ENCODE measurements at places on chromosomes 6 and 20. TPM values are rescaled to one million over a fixed set of nuclear protein-coding genes. Genes with fewer than 3 reads are reported as not detected.
A peak's percentile ranks its signal among the peaks of the same experiment; 100 is the strongest.

DNA sequence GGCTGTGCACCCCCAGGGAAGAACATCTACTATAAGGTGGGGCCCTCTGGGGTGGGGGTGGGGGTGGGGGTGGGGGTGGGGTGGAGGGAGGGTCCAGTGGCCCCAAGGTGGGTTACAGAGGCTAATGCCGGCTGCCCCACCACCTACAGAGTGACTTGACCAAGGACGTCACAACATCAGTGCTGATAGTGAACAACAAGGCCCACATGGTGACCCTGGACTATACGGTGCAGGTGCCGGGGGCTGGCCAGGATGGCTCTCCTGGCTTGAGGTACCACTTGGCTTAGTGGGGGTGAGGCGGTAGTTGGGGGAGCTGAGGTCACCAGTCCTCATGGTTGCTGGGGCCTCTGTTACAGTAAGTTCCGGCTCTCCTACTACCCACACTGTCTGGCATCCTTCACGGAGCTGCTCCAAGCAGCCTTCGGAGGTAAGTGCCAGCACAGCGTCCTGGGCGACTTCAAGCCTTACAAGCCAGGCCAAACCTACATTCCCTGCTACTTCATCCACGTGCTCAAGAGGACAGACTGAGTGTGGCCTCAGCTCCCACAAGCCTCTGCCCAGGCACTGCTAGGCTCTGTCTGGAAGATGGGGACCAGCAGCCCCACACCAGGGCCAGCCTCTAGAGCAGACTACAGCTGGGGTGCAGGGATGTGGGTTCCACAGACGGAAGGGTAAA is 2.8 kb downstream of the GNMT start:
- DNase-seq: peak; percentile 11

DNA sequence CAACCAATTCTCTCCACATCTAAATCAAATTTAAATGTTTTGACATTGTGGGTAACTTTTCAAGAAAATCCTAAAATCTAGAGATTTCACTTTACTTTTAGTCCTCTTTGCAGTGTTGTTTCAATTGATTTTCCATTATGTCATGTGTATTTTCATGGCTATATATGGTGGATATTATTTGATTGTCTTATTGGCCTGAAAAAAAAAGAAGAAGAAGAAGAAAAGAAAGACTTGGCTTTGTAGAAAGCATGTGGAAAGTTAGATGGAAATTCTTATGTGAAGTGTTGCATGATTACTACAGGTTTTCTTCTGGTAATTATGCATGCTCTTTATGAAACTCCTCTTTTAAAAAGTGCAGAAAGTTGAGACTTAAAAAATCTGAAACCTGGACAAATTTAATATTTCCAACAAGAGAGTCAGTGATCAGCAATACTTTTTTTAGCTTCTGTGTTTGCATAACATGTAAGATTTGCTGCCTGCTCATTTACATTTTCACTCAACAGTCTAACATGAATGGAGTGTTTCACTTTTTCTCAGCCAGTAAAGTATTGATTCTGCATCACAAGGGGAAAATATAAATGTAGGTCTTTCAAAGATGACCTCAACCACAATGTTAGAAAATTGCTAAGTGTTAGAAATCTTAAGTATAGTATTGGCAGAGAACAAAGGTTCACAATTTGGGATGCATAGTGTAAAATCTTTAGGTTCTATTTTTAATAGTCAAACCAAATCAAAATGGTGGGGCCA is 438.7 kb downstream of the BCKDHB start:
- no peak for DNase-seq

- DNase-seq: peak; percentile 44
Observed at GRCh38 chr6:6661684-6662083, 73.2 kb downstream of the LY86 start.

DNA sequence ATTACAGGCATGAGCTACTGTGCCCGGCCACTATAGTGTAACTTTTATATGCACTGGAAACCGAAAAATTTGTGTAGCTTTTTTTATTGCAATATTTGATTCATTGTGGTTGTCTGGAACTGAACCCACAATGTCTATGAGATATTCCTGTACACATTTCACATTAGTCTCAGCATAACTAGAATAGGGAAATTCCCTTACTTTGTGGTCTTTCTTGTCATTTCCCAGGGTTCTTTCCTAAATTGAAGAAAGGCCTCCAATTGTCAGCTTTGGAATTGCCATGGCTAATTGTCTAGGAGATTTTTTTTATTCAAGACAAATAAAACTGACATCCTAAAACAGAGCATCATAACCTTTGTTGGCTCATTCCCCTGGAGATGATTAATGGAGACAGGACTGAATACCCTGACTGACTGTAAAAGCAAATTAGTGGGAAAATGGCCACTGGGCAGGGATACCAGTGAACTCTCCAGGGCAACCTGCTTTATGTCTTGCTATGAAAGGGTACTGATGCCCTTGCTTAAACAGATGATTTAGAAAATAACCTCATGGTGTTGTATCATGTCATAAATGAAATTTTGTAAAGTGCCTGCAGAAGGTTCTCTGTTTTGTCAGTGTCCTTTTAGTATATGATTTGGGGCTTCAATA is 576.9 kb downstream of the RFPL4B start:
- DNase-seq: no peak

- DNase-seq: peak; percentile 25
Observed at GRCh38 chr20:41365777-41366545, 657 bp downstream of the EMILIN3 start.

- no peak for DNase-seq
Observed at GRCh38 chr6:106546691-106547414, 82.4 kb downstream of the RTN4IP1 start.

GRCh38 chr20:58889334-58889760 is 36.8 kb downstream of the GNAS start:
- no peak for DNase-seq

- DNase-seq: no peak
Observed at GRCh38 chr6:142857796-142858555, 87.0 kb downstream of the HIVEP2 start.

GRCh38 chr6:81751388-81752083 is 945 bp downstream of the TENT5A start:
- DNase-seq: peak; percentile 45

- DNase-seq: no peak
Observed at GRCh38 chr6:90253631-90254030, 43.0 kb downstream of the BACH2 start.

DNA sequence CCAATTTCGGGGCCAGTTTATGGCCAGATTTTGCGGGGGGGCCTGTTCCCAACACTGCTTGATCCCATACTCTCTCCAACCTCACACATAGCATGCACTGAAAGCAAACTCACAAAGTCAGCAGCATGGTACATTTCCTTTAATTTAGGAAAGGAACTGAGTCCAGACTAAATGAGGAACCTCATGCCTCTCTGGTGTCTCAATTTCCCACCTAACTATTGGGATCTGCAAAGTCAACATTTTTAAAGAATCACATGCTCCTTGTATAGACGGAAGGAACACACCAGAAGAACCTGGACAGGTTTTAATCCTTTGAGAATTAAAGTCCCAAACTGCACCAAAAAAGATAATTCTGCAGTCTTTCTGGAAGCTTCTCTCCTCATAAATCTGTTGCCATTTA is 33.3 kb downstream of the FAM50B start:
- no peak for DNase-seq

- DNase-seq: no peak
Observed at GRCh38 chr6:22880686-22881433, 311.5 kb downstream of the HDGFL1 start.

GRCh38 chr6:139841794-139842215 is 467.4 kb upstream of the CITED2 start:
- no peak for DNase-seq

- DNase-seq: no peak
Observed at GRCh38 chr6:159788753-159789376, 537 bp downstream of the TCP1 start.

GRCh38 chr20:50276119-50277063 is 85.8 kb downstream of the CEBPB start:
- no peak for DNase-seq

DNA sequence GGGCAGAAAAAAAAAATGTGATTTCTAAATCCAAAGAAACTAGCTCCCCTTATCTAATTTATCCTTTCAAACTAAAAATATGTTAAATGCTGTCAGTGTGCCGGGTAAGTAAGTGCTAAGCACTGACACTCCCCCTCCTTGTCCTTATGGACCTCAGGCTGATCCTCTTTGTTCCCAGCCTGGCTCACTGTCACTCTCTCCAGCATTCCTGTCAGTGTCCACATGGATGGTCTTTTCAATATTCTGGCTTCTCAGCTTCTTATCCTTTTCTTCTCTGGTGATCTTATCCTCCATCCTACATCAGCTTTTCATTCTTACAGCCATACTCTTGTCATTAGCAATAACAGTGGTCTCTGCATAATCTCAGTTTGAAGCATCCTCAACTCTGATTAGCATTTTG is 55.0 kb downstream of the BCKDHB start:
- no peak for DNase-seq

GRCh38 chr20:11624704-11625103 is 293.0 kb upstream of the BTBD3 start:
- DNase-seq: no peak

DNA sequence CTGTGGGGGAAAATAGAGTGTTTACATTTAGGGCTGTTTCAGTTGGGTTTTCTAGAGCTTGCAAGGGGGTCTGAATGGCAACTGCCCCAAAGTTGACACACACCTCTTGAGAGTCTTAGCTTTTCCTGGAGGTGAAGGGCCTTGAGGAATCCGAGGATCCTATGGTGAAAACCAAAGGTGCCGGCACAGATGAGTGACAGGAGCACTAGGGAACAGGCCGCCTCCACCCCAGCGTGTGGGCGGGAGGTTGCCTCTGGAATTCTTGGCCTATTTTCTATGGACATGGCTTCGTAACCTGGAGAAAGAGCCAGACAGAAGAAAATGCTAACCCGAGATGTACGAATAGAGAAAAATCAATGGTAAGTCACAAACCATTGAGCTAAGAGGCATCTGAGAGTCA is 283.2 kb upstream of the FOXQ1 start:
- DNase-seq: no peak

DNA sequence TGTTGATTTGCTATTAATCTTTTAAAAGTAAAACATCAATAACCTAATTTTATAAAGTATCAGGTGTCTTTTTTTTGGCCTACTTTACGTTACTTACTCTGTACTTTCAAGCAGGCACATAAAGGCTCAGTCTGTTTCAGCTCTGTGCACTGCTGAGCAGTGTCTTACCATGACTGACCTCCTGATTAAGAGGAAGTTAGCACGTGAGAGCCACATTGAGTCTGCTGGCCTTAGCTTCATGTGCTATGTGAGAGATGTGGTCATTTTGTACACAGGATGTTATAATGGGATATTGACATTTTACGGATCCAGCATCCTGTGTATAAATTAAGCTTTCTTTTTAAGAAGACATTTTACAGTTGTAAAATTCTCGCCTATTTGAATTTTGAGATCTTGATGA is 31.9 kb downstream of the ARID1B start:
- DNase-seq: no peak

DNA sequence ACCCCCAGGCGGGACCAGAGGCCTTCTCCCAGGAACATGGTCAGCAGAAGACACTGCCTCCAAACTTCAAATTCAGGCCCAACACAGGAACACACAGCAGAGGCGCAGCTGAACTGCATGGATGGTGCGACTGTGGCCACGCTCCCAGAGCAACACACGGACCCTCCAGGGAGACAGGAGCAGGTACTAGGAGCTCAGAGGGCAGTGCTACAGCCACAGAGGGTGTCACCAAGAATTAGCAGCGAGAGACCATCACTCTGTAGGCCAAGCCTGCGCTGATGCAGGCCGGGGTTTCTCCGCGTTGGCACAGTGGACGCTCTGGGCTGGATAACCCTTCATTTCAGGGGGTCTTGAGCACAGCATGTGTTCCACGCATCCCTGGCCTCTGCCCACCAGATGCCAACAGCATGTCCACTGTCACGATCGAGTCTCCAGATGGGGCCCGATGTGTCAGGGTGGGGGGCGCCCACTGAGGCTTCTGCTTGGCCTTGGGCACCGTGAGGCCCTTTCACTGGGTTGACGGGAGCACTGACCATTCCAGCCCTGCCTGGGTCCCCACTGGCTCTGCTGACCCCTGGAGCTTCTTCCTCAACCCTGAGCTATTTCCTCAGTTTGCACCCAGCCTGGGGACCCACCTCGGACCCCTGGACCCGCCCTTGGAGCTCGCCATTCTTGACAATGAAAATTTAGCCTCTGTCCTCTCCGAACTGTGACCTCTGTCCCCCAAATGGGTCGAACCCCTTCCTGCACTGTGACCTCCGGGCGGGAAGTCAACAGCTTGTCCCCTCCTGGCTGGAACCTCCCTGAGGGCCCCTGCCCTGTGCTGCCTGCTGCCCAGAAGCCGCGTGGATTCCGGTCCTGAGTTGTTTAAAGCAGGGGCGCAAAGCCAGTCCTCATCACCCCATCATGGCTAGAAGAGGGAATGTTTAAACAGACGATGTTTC is 239.4 kb downstream of the DLL1 start:
- no peak for DNase-seq

- no peak for DNase-seq
Observed at GRCh38 chr20:50197463-50198179, 7.0 kb downstream of the CEBPB start.

- DNase-seq: no peak
Observed at GRCh38 chr6:24719125-24719971, at the start of gene C6orf62. Gene C6orf62, minus strand, starts transcription at chr6:24719154. Its CDS starts 486 bp downstream, at chr6:24718668.

- no peak for DNase-seq
Observed at GRCh38 chr6:25842526-25842925, 10.7 kb upstream of the SLC17A1 start.

DNA sequence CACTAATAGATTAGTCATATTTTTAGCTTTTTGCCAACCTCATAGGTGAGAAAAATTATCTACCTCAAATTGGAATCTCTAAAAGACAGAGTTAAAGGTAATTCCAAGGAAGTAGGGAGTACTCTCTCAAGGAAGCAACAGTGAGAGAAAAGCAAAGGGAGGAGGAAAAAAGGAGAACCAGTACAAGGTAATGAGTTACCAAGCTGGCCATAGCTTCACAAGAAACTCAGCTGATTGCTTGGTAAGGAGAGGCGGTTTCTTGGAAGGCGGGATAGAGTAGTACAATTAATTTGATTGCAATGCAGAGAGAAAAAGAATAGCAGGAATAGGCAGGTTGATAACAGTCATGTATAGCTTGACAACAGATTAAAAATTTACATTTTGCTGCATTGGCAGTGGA is 137.6 kb downstream of the PHF3 start:
- DNase-seq: no peak

DNA sequence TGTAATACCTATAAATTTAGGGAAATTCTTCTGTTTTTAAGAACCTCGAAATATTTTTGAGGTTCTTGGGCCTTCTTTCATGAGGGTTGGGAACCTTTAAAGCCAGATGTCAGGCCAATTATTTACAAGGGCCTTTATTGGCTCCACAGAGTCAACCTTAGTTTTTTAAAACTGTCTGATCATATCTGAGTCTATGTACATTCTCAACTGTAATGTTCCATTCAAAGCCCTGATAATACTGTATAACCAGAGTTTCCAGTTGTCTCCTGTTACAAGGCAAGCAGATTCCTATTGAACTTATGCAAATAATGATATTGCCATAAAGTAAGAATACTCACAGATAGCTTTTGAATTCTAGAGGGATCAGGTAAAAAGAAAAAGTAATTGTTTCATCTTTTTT is 545.5 kb downstream of the EPM2A start:
- no peak for DNase-seq

GRCh38 chr20:62516338-62516737 is 40.5 kb upstream of the GATA5 start:
- no peak for DNase-seq

Gene ELOVL4
- total RNA-seq: 29.3 TPM

Gene PLCG1
- 235 TPM for total RNA-seq

Gene TP53TG5
- total RNA-seq: 22.6 TPM

Gene HLA-DMB
- 14.5 TPM for total RNA-seq

Gene PDYN
- 2.2 TPM for total RNA-seq

Gene DSP
- 2.1 TPM for total RNA-seq

Gene SLC2A10
- total RNA-seq: 4.0 TPM

Gene ERVFRD-1
- not detected for total RNA-seq

Gene IL17F
- not detected for total RNA-seq

Gene KCNQ5
- 99.3 TPM for total RNA-seq

Gene RAD21L1
- 1.1 TPM for total RNA-seq

Gene NTSR1
- total RNA-seq: 2.1 TPM

Measured in dorsolateral prefrontal cortex (tissue), 122 donors.